ENCODE measurements at places on chromosomes 5 and 9. TPM values are rescaled to one million over a fixed set of nuclear protein-coding genes. Genes with fewer than 3 reads are reported as not detected.

BRD8 gene
- total RNA-seq = 64.8 TPM

TSSK1B gene
- not detected for total RNA-seq

GRCh38 chr5:6568889-6569288 is 64.0 kb downstream of the NSUN2 start:
- no peaks in the 10 kb centered on the region for H3K27me3 ChIP-seq
- no peak for DNase-seq
- H3K27ac ChIP-seq = no peak overlapping the region
- H3K36me3 ChIP-seq = no peaks in the 10 kb centered on the region
- H3K4me3 ChIP-seq = no peak overlapping the region

GRCh38 chr5:72402959-72403628 is 82.9 kb downstream of the PTCD2 start:
- no peak for DNase-seq
- no peaks in the 10 kb centered on the region for H3K4me1 ChIP-seq
- no peak overlapping the region for H3K4me3 ChIP-seq
- peaks cover 4% of the 10 kb centered on the region for H3K27me3 ChIP-seq
- no peak overlapping the region for H3K27ac ChIP-seq
- no peaks in the 10 kb centered on the region for H3K36me3 ChIP-seq

- no peaks in the 10 kb centered on the region for H3K36me3 ChIP-seq
- no peaks in the 10 kb centered on the region for H3K27me3 ChIP-seq
- no peak for DNase-seq
- no peak overlapping the region for H3K4me3 ChIP-seq
- no peaks in the 10 kb centered on the region for H3K4me1 ChIP-seq
Observed at GRCh38 chr9:131971482-131972074, 108.1 kb downstream of the MED27 start.

- H3K4me3 ChIP-seq = no peak overlapping the region
- no peak for DNase-seq
- H3K27me3 ChIP-seq = no peaks in the 10 kb centered on the region
Observed at GRCh38 chr5:159759791-159760290, 156.4 kb upstream of the ADRA1B start.
